ENCODE measurements at places on chromosomes 4 and X.

DNA sequence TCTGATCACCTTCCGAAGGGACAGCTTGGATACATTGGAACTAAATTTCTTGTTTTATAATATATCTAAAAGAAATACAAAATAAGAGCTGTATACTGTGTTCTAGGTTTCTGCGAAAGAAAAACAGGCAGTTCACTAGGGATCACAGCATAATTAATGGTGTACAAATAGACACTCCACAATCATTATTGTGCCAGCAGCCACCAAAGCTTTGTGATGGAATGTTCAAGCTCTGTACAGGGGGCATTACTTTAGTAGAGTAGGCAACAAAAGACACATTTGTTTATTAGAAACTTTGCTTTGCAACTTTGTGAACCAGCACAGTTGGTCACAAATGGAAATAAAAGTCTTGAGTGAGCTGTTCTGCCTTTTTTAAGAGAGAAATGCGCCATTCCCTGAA lies 49.3 kb downstream of the SGMS2 start:
- DNase-seq, result no peak

DNA sequence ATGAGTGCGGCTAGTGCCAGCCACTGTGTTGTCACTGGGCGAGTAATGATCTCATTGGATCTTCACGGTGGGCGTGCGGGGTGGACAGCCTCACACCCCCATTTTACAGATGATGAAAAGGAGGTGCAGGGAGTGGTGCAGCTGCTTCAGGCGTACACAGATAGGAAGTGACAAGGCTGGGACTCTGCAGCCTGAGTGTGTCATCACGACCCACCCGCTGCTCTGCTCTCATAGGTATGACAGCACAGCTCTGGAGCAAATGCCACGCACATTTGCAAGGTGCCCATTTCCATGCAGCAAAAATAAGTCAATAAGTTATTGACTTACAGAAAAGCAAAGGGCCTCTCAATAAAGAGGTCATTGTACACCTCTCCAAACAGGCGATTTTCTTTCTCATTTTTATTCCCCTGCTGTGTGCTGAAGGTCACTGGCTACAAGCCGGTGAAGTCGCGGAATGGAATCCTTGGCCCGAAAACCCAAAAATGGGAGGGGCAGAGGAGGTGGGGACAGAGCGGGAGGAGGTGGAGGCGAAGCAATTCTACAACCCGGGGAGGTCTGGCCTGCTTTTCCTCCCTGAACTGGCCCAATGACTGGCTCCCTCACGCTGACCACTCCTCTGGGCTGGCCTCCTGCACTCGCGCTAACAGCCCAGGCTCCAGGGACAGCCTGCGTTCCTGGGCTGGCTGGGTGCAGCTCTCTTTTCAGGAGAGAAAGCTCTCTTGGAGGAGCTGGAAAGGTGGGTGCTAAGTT lies at the start of gene SOD3:
TSS of gene SOD3 (plus strand) at position 658 of the 750 bp plus-strand sequence. CDS start 3,949 bp downstream, outside the sequence.
- no peak for DNase-seq

GRCh38 chrX:40099055-40099958 lies 1.5 kb upstream of the BCOR start:
- no peak for DNase-seq

GRCh38 chrX:7269991-7270390 lies 122.0 kb upstream of the PUDP start:
- DNase-seq, result no peak

DNA sequence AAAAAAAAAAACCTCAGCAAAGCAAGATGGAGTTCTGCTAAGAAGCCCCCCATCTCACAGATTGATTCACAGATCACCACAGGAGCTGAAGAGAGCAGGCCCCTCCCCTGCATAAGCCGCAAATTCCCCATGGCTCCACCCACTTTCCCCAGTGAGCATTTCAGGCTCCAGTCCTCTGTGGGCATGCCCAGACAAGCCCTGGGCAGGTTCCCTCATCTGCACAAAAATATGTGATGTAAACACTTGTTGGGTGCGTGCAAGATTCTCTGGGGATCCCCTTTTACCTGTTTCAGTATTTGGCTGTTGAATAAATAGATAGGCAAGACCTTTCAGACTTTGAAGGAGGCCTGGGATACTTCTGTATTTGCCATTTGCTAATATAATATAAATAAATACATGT lies 514.3 kb downstream of the PCDH7 start:
- DNase-seq, result no peak

GRCh38 chr4:4670869-4671268 lies 129.0 kb upstream of the STX18 start:
- DNase-seq, result no peak

DNA sequence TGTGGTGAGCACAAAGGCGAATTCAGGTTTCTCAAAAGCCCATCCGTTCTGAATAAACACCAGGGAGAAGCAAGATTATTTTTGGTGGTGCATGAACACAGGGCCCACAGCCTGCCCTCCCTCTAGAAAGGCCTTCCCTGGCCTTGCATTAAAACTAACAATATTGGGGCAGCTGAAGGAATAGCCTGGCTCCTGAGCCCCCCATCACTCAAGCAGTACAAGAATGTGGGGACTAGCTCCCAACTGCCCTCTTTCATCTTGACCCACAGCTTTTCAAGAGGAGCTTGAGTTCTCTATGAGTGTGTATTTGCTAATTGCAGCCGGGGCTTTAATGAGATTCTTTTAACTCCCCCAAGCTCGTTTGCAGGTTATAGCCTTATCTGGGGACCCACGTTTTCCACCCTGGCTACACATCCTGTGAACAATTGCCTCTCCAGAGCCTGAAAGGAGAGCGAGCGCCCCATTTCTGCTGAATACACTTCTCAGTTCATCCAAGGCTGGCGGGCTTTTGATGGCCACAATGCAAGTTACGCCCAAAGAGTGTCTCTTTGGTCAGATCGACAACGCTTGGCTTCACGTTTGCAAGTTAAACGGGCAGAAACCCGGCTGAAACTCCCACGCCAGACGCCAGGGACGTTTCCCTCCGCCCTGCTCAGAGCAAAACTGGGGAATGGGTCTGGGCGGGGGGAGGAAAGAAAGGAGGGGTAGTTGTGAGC lies 4.7 kb upstream of the GSX2 start:
- DNase-seq, result no peak

DNA sequence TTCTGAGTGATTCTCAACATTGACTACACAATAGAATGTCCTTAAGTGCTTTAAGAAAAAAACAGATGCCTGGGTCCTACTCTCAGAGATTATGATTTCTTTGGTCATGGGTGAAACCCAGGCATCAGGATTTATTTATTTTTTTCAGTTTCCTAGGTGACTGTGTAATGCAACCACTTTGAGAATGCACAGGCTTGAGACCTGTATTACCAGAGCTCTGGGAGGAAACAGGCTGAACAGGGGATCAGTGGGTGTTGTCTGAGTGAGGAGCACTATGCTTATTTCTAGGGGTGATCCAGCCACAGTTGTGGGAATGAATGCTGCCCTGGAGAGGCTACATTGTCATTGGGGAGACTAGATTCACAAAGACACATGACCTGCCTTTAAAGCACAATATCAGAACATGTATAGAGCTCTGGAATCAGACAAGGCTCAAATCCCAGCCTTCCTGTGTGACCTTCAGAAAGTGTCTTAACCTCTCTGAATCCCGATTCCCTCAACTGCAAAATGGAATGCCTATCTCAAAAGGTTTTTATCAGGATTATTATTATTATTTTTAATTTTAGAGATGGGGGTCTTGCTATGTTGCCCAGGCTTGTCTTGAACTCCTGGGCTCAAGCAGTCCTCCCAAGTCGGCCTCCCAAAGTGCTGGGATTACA lies 61.6 kb upstream of the PRPS1 start:
- DNase-seq, result no peak

DNA sequence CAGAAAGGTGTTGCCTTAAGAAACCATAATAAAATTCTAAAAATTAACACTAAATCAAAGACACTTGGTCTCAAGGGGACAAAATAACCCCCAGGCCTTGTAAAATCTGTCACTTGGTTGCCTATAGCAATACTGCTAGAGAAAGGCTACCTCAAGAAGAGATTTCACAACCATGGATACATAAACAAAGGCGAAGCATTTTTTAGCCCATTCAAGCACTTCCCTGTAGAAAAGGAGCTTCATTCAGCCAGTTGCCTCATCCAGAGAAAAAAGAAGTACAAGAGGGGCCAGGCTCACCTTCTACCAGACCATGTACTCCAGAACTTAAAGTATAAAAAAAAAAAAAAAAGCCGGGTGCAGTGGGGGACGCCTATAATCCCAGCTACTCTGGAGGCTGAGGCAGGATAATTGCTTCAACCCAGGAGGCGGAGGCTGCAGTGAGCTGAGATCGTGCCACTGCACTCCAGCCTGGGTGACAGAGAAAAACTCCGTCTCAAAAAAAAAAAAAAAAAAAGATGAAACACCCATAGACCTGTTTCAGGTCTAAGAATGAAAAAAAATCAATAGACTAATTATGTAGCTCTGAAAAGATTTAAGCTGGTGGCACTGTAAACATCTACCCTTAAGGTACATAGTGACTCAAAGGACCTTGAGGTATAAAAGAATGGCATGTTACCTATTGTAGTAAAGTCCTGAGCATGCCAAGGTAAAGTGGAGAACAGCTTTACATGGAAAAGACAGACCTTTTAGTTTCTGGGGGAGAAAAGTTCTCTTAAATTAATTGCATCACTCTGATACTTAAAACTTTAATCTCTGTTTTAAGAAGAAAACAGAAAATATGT lies 18.0 kb downstream of the RUFY3 start:
- no peak for DNase-seq

- DNase-seq, result no peak
Measured at GRCh38 chr4:70313736-70314135, 21.0 kb upstream of the CABS1 start.

DNA sequence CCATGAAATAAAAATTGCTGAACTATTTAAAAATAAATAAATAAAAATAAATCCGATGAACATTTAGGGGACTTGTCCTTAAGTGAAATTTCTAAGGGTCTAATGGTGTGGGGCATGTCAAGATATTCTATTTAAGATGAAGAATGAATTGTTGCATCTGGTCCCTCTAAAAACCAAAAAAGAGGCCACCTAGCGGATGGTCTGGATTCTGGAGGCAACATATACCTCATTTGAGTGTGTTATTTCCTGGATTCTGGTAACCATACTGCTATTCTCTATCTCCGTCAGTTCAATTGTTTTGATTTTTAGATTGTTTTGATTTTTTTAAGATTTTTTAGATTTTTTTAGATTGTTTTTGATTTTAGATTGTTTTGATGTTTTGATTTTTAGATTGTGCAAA lies 28.3 kb downstream of the AGTR2 start:
- no peak for DNase-seq

DNA sequence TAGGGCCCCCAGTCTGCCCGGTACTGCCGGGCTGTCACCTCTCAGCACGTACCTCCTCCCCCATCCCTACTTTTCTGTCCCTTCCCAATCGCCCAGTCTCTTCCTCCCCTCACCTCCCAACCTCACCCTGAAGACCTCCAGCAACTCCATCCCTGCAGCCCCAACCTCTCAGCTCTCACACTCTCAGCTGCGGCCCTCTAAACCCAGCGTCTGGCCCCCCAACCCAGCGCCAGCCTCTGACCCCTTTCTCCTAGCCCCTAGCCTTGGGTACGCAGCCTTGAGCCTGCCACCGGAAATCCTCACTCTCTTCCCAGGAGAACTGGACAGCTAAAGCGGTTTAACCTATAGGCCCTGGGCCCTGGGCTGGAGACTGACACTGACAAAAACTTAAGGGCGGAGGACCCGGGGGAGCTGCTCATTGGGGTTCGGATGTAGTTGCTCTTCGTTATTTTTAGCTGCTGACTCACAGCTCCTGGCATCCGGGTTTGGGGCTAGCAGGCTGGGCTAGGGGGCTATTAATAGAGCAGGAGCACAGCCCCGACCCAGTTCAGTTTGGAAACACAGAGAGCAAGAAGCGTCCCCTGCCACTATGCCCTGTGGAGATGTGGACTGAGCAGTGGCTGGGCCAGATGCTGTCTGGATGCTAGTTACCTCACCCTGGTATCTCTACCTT lies 9.6 kb upstream of the DLG3 start:
- no peak for DNase-seq

DNA sequence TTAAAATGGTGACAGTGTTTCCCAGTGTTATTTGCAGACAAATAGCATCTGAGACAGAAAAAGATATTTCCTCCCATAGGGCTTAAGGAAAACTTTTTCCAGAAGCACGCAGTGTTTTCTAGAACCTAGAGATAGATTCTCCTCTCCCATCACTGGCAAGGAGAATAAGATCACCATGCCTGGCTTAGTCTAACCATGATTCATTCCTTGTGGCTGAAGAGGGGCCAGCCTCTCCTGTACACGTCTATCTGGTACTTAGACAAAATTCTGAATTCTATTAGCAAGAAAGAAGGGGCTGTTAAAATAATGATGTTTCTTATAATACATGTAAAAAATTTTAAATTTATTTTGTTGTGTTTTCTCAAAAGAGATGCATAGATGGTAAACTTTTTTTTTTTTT lies 296.1 kb upstream of the LDB2 start:
- no peak for DNase-seq

DNA sequence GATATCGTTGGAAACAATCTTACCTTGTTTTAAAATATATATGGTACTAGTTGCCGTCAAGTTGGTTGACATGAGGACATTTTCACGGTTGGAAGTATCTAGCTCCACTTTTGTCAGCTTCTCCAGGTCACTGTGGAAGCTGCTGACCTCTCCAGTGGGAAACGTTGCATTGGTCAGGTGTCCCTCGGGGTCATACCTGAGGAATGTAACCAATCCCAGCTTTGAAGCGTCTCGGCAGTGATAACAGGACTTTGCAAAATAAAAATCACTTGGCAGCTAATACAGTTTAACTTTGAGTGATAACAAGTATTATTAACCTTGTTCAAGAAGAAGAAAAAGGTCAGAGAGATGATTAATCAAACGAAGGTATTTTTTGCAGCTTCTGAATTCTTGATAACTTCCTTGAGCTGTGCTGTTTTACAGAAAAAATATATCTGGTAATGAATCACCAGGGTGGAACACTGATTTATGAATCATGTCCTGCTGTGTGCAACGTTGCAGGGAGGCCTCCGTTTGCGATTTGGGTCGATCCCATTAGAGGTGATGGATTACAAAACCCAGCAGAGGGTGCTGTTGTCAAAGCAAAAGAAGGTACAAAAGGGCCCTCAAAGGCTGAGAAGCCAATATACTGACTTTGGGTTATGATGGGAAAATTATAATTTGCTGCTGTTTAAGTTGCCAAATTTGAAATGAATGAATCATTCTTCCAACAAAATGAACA lies 60.1 kb downstream of the SH2D1A start:
- peak; percentile 17 for DNase-seq

GRCh38 chrX:132751063-132751690 lies 207.3 kb downstream of the HS6ST2 start:
- DNase-seq, result no peak

- DNase-seq, result no peak
Measured at GRCh38 chr4:170388255-170388654, 298.5 kb upstream of the AADAT start.

GRCh38 chrX:134541906-134542305 lies 81.9 kb downstream of the HPRT1 start:
- no peak for DNase-seq

DNA sequence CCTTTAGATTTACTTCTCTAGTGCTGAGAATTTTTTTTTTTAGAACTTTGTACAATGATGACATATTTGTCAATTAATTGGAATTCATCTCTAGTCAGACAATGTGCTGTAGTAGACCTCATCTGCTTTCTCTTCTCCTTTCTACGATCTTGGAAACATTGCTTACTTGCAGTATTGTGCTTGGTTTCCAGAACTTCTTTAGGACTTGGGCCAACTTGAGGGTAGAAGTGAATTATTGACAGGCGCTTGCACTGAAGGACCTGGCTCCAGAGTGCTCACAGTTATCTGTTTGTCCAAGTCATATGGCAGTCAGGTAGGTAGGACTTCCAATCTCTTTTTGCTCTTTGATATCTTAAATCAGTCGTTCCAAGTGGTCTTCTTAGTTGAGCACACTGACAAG lies 39.6 kb downstream of the FNIP2 start:
- DNase-seq, result no peak

GRCh38 chrX:107676559-107677378 lies 48.5 kb downstream of the PRPS1 start:
- no peak for DNase-seq

- DNase-seq, result no peak
Measured at GRCh38 chrX:50805276-50805675, 8.7 kb downstream of the SHROOM4 start.
